ENCODE measurements at places on chromosomes 7 and 10.

GRCh38 chr7:143013473-143013872 lies 13.5 kb downstream of the OR9A2 start:
- no peak for DNase-seq

- no peak for DNase-seq
Observed at GRCh38 chr10:34731213-34731612, 83.9 kb downstream of the PARD3 start.

DNA sequence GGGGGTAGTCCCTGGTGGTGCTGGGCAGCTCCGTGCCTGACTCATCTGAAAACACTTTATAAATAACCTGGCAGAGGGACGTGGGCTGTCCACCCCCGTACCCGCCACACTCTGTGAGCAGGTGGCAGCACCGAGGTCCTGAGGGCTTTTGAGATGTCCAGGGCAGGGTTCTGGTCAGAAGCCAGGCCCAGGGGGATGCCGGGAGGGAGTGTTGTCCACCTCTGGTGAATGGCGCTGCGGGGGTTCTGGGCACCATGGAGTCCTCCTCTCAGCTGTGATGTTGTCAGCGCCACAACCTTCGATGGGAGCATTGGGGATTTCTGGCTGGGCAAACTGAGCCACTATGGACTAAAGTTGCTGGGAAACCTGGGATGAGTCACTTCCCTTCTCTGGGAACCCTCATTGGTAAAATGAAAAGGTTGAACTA lies 27.4 kb upstream of the GOLGA7B start:
- DNase-seq, result no peak

- no peak for DNase-seq
Observed at GRCh38 chr7:106625678-106626301, 35.2 kb downstream of the CCDC71L start.

DNA sequence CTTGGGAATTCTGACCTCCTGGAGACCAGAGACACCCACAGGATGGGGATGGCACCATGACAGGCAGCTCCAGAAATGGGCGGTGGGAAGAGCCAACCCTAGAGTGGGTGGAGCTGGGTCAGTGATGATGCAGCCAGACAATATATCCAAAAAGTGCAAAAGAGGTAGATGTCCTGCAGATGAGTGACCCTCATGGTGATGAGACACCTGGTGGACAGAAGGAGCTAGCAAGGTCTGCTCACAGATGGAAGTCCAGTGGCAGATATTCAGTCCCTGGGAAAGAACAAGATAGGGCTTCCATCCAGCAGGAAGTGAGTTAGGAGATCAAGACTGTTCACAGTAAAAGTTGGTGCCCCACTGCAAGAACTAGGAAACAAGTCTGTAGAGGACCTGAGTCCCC lies 19.2 kb upstream of the GRB10 start:
- DNase-seq, result no peak

DNA sequence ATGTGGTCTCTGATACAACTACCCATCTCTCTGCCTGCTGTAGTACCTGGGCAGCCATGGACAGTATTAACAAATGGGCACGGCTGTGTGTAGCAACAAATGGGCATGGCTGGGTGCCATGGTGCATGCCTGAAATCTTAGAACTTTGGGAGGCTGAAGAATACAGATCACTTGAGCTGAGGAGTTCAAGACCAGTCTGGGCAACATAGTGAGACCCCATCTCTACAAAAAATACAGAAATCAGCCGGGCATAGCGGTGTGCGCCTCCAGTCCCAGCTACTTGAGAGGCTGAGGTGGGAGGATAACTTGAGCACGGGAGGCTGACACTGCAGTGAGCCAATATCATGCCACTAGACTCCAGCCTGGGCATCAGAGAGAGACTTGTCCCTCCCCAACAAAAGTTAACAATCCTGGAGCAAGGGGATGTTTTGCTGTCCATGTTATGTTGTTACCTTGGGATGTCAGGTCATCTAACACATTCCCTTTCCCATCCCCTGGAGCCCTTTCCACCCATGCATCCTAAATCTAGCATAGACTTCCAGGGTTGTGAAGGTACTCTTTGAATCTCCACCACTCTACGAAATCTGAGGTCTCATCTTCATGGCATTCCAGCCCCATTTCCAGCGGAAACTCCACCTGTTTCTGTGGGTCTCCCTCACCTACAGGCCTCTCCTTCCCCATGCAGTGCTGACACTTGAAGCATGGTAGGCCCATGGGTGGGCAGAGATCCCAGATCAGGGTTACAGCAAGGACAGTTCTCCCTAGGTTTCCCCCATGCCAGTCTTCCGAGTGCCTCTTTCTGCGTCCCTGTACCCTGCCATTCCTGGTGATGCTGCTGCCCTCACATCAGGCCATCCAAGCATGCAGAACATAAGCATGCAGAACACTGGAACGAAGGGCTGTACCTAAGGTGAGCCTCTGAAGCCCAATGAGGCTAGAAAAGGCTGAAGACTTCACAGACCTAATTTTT lies 13.1 kb downstream of the FXYD4 start:
- no peak for DNase-seq

DNA sequence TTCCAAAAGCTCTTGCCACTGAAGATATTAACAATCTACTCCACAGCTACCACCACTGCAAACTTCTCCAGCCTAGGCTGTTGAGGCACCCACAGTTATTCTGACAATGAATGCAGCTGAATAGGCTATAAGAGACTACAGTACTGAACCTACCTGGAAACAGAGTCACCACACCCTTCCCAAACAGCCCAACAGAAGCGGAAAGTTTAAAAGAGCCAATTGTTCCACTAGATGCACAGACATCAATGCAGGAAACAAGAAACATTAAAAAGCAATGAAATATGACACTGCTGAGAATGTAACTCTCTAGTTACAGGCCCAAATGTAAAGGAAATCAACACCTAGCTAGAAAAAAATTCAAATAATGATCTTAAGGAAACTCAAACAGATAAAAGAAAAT lies 64.5 kb upstream of the PLA2G12B start:
- no peak for DNase-seq

GRCh38 chr10:48239618-48240017 lies 34.9 kb downstream of the FRMPD2 start:
- no peak for DNase-seq

GRCh38 chr7:154698726-154699291 lies 304.1 kb downstream of the PAXIP1 start:
- no peak for DNase-seq

GRCh38 chr10:113073549-113074189 lies 123.6 kb downstream of the TCF7L2 start:
- no peak for DNase-seq

All from GDM1 (cell line).